NCI-H82 (cell line): ENCODE measurements at places on chromosomes 7 and 10.

DNA sequence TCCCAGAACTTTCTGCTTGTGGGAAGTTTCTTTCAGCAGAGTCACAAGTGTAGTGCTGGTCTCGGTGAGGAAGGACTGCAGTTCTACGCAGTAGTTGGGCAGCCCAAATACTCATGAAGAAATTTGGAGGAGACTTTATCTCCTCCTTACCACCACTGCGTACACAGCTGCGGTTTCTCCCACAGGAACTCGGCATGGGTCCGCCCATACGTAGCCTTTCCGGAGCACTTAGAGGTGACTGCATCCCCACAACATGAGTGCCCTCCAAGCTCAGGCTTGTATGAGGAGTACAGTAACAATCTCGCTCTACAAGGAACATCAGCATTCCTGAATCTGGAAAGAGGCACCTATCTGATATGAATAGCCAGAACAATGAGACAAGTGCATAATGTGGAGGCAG lies 549.2 kb upstream of the SEMA3D start:
- no peak for DNase-seq

DNA sequence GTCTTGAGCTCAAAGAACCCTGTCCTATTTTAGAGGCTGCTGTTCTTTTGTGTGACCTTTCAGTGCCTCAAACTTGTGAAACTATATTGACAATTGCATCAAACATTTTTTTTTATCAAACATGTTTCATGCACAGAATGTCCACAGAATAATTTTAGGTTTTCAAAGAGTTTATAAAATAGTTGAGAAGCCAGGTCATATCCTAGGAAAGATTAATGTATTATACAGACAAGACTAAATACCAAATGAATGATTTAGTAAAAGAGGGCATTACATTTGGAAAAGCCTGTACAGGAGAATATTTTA lies 67.0 kb downstream of the CDK6 start:
- peak; percentile 7 for DNase-seq

GRCh38 chr7:80639011-80639410 lies 569 bp downstream of the CD36 start:
- no peak for DNase-seq

DNA sequence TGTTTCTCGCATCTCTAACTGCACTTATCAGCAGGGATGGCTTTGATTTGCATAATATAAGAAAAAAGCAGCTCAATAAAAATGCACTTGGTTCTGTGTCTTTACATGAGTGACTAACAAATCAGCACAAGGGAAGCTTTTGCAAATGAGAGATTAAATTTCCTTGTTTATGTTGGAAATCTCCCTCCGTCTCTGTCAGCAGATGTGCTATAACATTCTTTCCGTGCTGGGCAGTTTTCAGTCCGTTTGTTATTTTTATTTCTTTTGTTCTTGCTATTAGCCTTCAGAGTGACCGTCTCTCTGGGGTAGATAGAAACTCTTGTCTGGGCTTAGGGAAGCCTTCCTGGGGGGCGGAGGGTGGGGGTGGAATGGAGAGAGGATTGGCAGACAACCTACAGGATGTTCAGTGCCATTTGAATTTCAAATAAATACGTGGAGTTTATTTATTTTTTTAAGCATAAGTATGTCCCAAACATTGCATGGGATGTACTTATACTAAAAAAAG lies 96.0 kb downstream of the GATA3 start:
- DNase-seq = no peak

GRCh38 chr7:111873326-111873646 lies 311.0 kb upstream of the IMMP2L start:
- DNase-seq = no peak

DNA sequence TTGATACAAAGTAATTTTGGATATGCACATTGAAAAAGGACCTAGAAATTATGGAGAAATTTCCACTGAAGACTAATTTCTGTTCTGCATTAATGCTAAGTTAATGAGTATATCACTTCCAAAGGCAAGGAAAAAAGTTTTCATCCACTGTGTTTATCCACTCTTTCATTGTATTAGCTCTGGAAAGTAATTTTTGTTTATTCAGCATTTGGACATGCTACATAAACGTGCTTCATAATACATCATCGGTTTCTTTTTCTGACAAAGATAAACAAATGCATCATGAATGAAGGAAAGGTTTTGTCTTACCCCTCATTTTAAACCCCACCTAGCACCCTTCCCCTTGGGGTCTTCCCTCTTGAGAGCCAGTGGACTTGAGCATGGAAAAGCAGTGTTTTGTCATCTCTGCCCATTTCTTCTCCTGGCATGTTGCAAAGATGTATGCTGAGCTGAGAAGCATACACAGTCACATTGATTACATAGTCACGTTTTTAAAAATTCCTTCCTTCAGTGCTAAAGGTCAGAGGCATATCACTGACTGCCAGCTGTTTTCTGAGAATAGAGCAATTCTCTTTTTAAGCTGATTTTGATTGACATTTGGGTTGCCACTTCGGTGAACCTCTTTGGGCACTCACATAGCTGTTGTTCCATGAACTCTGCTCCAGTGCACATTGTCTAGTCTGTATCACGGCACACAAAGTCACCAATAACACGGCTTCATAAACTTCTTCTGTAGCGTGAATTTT lies 65.9 kb upstream of the C7orf33 start:
- no peak for DNase-seq

GRCh38 chr7:115299397-115300037 lies 377.6 kb downstream of the MDFIC start:
- DNase-seq = no peak

DNA sequence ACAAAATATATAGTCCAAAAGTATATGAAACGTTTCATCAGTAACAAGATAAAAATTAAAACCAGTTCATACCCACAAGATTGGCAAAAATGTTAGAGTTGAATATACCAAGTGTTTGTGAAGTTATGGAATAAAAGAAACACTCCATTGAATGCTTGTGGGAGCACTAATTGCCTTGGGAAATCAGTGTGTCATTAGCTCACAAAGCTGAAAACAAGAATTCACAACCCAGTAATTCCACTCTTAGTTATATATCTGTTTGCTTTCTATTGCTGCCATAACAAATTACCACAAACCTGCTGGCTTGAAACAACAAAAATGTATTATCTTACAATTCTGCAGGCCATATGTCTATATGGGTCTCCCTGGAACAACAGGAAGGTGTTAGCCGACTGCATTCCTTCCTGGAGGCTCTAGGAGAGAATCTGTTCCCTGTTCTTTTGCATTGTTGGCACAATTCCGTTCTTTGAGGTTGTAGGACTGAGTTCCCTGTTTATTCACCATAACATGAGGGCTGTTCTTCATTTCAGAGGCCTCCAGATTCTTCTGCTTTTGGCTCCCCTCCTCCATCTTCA lies 45.7 kb downstream of the SEM1 start:
- no peak for DNase-seq

DNA sequence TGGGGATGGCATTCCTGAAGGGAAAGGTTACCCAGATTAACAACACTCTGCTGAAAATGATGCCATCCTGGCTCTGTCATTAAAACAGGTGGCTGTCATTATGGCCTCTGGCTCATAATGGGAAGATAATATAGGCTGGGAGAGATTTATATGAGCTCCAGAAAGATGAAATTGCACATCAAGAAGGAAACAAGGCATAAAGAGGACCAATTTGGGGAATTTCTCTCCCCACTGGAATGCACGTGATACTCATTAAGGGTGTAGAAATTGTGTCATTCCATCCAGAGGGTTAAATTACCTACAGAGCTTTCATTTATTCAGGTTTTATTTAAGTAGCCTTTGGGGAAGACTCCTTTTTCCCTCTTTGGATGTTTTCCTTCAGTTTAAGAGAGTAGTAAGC lies 71.6 kb upstream of the CELF2 start:
- no peak for DNase-seq

DNA sequence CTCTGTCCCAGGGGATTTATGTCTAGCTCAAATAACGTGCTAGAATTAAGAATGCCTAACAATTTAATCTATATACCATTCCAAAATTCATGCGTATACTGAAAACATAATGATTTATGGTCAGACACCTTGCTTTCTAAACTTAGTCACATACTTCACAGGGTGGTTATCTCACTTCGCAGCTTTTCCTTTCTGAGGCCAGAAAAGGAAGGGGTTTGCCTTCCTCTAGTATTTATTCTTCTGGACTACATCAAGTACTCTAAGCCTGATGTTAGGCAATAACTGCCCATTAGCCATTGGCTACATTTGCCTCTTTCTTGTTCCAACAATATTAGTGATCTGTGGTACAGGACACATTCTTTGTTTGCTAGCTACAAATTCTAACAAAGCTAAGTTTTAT lies 72.6 kb upstream of the FHIP2A start:
- no peak for DNase-seq

GRCh38 chr7:45198986-45199385 lies 41.4 kb downstream of the RAMP3 start:
- DNase-seq = no peak

GRCh38 chr10:86802473-86803108 lies 46.2 kb downstream of the BMPR1A start:
- no peak for DNase-seq
